Activated effector memory CD4-positive, alpha-beta T cell treated with anti-CD3 and anti-CD28 coated beads, Interleukin-2, amount 50 U/mL, for 16 hours (primary cell): ENCODE measurements at places on chromosomes 5 and 9.
A peak's percentile ranks its signal among the peaks of the same experiment; 100 is the strongest.

DNA sequence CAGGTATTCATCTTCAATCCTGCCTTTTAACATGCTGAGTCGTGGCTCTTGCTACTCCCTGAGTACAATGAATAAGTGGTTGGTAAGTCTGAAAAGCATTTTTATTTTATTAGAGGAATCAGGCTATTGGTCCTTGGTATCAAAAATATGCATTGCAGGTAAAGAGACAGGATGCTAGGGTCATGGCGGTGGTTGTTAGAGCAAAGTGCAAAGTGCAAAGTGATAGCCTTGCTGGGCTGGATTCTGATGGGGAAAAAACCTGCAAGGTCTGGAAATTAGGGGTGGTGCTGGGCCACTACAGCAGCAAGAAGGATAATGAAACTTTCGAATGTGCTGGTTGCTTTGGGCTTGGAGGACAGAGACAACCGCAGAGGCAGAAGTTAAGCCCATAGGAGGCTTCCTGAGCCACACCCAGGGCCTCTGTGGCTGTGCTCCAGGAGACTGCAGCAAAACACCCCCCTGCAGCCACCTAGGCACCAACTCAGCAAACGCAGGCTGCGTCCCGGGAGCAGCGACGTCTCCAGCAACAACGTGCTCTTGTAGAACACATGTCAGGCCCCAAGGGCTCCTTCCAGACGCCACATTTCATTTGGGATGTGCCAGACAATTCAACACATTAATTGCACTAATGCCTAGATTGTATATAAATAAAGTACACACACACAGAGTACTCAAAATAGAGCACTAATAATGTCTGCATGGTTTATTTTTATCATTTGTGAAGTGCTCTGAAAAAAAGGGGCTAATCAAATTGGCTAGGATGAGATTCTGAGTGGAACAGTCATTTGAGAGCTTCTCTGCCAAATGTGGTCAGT is 149.8 kb upstream of the RAPGEF1 start:
- DNase-seq: peak; percentile 22

DNA sequence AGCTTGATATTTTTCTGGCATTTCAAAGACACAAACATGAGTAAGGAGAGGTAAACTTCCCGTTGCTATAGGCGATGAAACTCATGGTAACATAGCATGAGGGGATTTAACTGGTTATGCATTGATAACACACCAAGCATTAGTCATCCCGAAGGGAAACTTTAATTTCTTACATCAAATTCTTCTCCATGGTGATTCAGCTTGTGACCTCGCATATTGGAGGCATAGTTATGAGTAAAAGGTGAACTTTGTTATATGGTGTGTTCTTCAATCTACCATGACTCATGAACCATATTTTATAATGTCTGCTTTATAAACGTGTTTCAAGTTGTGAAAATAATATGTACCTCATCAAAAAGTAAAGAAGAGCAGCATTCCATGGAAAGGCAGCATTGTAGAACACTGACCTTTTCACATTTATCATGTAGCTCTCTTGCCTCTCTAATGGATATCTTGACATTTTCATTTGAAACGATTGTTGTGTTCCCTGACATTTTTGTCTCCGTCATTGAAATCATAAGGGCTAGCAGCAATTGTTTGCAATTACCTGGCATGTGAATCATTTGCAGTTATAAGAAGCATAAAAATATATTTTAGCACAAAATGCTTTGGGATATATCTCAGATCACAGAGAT is 491.8 kb downstream of the ANXA1 start:
- no peak for DNase-seq

DNA sequence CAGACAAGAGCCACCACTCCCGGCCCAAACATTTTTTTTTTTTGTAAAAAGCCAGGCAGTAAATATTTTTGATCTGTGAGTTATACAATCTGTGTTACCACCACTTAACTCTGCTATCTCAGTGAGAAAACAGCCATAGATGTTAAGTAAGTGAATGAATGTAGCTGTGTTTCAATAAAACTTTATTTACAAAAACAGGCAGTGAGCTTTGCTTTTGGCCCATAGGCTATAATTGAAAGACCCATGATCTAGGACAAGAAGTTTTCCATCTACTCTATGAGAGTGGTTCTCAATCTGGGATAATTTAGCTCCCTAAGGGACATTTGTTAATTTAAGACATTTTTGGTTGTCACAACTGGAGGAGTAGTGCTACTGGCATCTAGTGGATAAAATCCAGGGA is 91.0 kb downstream of the TMC1 start:
- no peak for DNase-seq

GRCh38 chr5:118006219-118006618 is 982.1 kb downstream of the DTWD2 start:
- no peak for DNase-seq

DNA sequence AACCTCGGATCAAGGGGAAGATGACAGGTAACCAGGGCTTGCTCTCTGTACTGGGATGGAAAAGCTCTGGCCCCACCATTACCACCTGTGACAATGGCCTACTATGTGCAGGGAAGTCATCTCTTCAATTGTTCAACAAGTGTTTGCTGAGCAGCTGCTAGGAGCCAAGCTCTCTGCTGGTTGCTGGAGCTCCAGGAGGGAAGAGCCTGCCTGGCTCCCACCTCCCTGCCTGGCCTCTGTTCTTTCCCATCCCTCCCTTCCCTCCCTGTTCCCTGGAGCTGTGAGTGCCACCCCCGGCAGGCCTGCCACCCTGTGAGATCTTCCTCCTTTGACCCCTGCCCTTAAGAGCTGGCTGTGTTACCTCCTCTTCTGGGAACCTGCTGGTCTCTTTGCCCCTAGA is 59.7 kb upstream of the IER5L start:
- no peak for DNase-seq

GRCh38 chr9:101486693-101487442 is 46.8 kb upstream of the RNF20 start:
- no peak for DNase-seq

DNA sequence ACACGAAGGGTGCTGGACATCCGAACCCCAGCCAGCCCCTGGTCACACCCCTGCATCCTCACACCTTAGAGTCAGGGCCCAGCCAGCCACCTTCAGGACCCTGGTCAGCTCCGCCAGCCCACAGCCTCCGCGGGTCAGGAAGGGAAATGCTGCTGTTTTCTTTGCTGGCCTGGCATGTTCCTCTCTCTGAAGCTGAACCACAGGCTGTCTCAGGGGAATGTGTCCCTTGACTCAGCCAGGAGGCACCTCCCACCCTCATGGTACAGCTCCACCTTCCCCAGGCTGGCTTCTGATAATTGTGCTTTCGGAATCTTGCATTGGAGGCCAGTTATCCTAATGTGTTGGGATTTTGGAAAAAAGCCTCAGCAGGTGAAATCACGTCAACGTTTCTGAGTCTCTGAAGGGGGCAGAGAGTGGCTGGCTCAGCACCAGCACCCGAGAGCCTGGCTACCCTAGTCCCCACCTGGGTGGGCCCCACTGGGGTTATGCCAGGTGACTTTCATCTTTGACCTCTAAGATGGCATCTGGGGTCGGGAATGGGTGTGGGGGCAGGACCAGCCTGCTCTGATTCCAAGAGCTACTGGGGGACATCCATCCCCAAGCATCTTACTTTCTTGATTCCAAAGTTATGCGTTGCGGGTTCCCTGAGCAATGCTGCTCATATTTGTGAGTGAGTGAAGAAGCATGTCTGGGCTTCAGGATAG is 9.8 kb upstream of the OLFM1 start:
- peak; percentile 50 for DNase-seq

DNA sequence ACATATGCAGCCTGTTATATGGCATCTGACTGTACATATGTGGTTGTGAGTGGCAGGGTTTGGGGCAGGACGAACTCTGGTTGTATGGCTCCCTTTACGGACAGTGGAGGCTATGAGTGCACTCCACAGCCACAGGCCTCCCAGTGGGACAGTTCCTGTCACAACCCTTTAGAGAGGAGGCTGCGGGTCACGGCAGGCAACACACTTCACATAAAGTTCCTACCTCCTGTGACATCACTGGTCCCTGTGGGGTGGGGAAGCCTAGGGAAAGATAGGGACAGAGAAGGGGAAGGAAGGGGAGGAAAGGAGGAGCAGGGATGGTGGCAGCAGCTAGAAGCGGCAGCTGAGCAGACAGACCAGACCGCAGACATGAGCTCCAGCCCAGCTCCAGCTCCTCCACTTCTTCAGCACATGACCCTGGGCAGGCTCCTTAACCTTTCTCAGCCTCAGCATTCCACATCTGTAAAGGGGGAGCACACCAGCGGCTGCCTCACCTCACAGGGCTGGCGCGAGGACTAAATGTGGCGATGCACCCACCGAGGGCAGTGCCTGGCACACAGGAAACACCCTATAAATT is 27.4 kb upstream of the CORO2A start:
- DNase-seq: no peak

- DNase-seq: no peak
These were observed 94.5 kb upstream of the SPATA31D4 start for GRCh38 chr9:81833563-81834345.

DNA sequence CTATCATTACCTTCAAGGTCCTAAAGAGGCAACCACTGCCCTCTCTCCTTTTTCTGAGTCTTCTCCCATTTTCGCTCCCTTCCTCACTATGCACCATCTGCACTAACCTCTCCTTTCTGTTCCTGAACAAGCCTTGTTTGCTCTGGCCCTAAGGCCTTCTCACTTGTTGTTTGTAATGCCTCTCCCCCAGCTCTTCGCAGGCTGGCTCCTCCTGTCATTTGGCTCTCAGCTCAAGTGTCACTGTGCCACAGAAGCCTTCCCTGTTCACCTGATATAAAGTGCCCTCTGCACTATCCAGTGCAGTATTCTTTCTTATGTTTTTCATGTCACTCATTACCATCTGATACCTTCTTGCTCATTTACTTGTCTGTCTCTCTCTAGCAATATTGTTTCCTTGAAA is 303.7 kb downstream of the KCNN2 start:
- DNase-seq: no peak

DNA sequence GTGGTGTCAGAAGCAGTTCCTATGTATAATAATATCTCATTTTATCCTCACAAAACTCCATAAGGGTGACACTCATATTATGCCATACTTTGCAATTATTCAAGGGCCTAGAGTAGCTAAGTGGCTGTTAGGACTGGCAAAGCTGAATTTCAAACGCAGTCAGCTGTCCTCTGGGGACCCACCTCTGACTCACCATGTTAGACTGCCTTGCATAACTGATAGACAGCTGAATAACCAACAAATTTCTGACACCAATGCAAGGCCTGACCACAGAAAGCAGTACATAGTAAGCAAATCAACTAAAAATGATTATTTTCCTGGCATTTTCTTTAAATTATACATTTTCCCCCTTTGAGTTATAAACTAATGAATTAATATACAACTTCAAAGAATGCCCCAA is 251.6 kb upstream of the PTGER4 start:
- DNase-seq: no peak

- DNase-seq: no peak
These were observed 24.6 kb downstream of the PIK3R1 start for GRCh38 chr5:68240202-68240601.

DNA sequence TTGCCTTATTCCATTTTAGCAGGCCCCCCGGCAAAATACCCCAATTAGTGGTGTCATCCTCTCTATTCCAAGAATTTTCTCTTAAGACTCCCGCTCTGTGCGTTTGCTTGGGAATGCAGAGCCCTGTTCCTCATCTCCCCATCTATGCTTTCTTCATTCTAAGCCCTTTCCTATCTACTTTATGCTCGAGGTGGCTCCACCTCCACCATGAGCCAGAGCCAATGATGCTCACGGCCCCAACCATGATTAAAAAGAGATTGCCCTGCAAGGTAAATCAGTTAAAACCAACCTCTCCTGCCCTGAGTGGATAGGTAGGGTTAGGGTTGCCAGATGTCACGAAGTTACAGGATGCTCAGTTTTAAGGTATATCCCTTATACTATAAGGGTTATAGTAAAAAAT is 677 bp upstream of the TXNDC15 start:
- DNase-seq: no peak

DNA sequence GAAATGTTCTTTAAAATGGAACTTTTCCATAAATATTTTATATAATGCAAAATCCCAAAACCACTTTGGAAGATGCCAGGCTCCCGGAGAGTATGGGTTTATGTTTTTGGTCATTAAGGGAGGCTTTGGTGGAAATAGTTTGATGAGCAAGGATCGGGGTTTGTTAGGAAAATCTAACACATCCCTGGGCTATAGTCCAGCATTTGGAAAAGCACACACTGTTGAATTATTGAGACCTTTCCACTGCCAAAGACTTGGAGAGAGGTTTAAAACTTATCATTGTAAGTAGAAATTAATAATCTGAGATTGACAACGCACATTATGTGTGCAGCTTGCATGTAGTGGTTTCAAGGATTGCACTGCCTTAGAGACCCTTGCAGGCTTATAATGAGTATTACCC is 156.3 kb downstream of the PARP8 start:
- DNase-seq: no peak

- no peak for DNase-seq
These were observed 230.5 kb upstream of the IZUMO3 start for GRCh38 chr9:24776226-24776625.

GRCh38 chr9:76658510-76659231 is 105.6 kb upstream of the PCA3 start:
- no peak for DNase-seq

- DNase-seq: no peak
These were observed 12.3 kb downstream of the MED10 start for GRCh38 chr5:6365977-6366590.

DNA sequence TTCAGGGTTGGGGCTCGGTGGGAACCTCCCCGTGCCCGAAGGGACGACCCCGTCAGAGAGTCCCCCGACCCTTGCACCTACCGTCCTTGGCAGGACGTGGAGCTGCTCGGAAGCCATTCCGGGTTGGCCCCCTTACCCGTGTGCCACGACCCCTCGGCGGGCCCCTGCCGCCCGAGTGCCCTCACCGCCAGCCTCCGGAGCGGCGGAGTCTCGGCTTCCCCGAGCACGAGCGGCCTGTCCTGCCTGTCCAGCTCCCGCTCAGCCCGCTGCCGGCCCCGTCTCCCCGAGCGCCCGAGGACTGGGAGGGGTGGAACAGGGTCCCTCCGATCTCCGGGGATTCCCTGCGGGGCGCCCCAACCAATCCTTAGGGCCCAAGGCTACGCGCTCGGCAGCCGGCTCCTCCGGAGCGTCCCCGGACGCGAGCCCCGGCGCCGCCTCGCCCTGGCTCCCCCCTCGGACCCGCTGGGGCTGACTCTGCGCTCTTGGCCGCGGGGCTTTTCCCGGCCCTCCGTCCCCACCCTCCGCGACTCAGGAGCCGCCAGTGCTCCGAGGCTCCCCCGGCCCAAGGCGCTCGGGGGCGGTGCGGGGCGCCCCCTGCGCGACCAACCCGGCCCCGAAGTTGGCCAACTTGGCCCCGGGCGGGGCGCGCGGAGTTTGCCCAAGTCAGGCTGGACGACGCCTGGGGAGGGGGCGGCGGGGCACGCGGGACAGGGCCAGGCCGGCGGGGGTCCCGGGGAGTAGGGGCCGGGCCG is 654 bp downstream of the ADAMTS2 start:
- no peak for DNase-seq
